ENCODE measurements at places on chromosomes 6 and 20. TPM values are rescaled to one million over a fixed set of nuclear protein-coding genes. Genes with fewer than 3 reads are reported as not detected.

PCK1 gene
- 4.7 TPM for total RNA-seq

SALL4 gene
- total RNA-seq, result 12.6 TPM

DNA sequence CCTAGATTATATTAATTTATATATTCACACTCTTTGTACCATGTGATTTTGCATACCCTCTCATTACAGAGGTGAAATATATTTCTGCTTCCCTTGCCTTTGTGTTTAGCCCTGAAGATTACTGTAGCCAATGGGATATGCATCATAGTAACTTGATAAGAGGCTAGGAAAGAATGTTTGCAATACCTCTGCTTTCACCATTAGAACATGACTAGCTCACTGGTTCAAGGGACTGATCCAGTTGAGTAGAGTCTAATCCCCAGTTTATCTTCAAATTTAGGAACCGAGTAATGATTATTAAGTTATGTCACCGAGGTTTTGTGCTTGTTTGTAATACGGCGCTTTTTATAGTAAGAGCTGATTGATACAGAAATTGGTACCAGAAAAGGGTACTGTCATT is 552.6 kb upstream of the GJE1 start:
- no peak for DNase-seq

DNA sequence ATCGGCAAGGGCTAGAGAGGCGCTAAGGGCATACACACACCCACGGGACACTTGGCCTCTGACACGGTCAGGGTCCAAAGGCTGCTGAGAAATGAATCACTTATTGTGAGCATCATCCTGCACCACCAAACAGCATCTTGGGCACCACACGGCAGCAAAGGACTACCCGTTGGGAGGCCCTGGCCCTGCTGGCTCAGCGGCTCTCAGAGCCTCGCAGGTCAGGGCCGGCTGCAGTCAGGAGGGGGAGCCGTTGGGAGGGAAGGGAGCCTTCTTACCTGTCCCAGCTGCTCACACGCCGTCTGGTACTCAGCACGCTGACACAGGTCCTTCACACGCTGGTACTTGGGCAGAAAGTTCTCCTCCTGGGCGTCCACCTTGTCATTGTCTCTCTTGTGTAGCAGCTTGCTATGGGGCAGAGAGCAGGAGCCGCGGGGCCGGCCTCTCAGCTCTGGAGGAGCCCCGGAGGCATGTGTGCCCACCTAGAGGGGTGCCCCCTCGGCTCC is 109.0 kb downstream of the SULF2 start:
- DNase-seq, result no peak

All from type B pancreatic cell (in vitro differentiated cells).